RPMI8226 (cell line): ENCODE measurements at places on chromosomes 5 and 9.

GRCh38 chr9:135513351-135513846 is 7.8 kb upstream of the LCN1 start:
- no peak for DNase-seq

DNA sequence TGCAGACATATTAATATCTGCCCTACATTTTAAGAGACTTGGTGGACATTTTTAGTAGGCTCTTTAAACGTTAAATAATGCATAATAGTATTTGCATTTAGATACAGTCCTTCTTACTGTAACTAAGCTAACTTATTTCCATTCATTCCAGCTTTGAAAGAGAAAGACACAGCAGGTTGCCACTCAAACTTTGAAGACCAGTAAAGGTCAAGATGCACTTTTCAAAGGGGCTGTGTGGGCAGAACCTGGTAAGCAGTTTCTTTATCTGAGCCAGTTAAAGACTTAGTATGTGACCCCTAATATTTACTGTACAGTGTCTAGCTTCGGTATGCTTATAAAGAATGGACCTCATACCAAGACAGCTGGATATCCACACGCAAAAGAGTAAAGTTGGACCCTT is 20.8 kb downstream of the PLGRKT start:
- no peak for DNase-seq

DNA sequence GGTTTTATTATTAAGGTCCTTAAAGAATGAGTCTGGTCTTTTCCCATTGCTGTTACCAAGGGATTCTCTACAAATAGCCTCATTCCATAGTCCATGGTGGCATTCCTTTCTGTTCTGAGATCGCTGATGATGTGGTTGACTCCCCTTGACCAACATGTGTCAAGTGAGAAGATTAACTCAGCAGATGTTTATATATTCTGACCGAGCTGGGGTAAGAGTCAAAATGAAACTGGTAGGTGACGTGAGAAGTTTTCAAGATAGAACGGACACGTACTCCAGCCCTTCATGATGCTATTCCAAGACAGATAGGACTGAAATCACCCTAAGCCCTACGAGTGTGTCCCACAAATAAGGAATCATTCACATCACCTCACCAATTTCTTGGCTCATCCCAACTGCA is 155.5 kb upstream of the WWC1 start:
- no peak for DNase-seq

- no peak for DNase-seq
Observed at GRCh38 chr9:134622896-134623257, 18.7 kb upstream of the COL5A1 start.

DNA sequence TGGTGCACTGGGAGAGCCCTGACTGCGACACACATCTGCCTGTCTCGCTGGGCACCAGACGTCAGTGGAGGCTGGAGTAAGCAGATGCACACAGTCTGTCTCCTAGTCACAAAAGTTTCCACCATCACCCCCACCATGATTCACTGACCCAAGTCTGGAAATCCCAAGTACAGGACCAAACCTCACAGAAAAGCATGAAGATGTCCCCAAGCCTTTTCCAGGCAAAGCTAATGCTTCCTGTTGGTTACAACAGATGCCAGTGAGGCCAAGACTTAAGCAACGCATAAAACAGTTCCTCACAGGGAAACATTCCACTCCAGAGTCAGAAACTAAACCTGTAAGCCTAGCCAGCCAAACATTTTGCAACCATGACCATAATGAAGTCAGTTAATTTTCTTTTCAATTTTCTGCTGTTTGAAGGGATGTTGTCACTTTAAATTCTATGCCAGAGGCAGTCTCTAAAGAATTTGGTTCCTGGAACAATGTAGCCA is 259.3 kb upstream of the SLC30A5 start:
- no peak for DNase-seq

DNA sequence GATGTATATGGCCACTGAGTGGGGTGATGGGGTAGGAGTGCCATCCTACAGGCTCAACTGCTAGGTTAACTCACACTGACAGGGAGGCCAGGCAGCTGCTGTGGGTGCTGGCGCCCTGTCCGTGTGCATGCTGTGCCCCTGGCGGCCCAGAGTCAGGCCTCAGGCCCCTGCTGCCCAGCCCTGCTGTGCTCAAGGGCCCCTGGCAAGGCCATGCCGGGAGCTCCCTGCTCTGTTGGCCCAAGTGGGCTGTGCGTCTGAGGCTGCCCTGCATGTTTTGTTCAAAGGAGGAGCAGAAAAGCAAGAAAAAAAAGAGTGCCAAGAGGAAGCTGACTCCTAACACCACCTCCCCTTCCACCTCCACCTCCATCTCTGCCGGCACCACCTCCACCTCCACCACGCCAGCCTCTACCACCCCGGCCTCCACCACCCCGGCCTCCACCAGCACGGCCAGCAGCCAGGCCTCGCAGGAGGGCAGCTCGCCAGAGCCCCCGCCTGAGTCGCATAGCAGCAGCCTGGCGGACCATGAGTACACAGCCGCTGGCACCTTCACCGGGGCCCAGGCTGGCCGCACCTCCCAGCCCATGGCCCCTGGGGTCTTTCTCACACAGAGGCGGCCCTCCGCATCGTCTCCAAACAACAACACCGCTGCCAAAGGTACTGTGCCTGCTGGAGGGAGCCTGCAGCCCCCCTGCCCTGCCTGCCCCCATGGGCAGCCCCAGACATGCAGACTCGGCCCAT is 100.1 kb downstream of the PHF2 start:
- DNase-seq: no peak
